ENCODE measurements at places on chromosomes 7 and 10.

DNA sequence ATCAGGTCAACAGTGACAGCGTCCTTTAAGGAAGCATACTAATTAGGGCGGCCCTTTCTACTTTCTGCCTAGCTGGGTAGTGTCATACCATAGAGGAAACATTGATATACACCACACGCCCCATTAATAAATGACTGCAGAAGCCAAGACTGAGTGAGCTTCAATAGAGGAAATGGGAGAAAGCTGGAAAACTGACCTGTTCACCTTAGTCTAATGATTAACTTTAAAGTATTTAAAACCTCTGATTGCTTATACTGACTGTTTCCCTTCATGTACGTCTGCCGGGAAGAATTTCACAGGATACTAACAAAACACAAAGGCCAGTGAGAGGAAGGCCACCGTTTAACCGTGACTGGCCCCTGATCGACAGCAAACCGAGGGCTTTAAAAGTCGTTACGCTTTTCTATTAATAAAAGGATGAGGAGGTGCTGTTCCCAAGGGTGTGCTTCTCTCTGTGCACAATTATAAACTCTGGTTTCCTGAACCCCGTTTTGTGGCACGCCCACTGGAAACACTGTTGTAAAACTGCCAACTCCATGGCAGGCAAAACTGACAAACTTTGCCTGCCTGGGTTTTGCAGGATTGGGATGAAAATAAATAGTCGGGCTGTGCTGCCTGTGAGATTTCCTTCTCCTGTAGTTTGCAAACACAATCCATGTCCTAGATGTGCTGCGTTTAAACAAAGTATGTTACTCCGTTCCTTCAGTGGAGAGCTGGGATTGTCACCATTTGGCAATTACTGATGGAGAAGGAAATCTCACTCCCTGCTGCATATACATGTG is 137.6 kb downstream of the NRP1 start:
- no peak for DNase-seq

DNA sequence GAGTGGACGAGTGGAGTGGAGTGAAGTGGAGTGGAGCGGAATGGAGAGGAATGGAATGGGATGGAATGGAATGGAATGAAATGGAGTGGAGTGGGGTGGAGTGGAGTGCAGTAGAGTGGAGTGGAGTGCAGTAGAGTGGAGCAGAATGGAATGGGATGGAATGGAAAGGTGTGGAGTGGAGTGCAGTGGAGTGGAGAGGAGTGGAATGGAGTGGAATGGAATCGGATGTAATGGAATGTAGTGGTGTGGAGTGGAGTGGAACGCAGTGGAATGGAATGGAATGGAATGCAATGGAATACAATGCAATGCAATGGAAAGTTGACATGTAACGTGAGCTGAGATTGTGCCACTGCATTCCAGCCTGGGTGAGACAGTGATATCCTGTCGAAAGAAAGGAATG is 46.4 kb downstream of the ZNF716 start:
- DNase-seq = no peak

- DNase-seq = no peak
These were observed 107.4 kb downstream of the SH3PXD2A start for GRCh38 chr10:103748020-103748419.

- DNase-seq = no peak
These were observed 21.6 kb downstream of the TACC2 start for GRCh38 chr10:122010405-122011050.

DNA sequence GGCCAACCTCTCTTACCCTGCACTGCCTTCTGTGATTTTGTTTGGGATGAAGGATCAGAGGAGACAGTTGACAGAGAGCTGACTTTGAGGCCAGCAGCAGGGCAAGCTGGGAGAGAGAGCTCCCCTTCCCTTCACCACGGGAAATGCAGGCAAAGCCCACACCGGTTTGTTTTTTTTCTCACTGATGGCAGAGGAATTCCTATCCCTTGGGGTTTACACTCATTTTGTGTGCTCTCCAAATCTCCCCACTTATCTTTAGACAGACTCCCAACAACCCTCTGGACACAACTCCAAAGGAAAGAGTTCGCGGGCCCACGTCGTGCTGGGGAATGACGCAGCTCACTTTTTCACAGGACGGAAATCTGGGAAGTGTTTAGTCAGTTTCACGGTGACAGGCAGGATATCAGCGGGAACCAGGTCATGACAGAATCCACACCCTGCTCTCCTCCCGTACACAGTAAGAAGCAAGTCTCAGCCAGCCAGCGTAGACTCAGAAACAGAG is 68.3 kb upstream of the FAM171A1 start:
- DNase-seq = no peak

Measured in stimulated activated CD8-positive, alpha-beta memory T cell treated with anti-CD3 and anti-CD28 coated beads, Interleukin-4, amount 100 ng/mL, for 1 hour (primary cell).